Ascending aorta (tissue), 2 donors: ENCODE measurements at places on chromosomes 3 and 15. TPM values are rescaled to one million over a fixed set of nuclear protein-coding genes. Genes with fewer than 3 reads are reported as not detected.

Gene FETUB
- total RNA-seq = not detected

Gene KLF15
- total RNA-seq = 74.0 TPM

Gene SERPINI2
- total RNA-seq = not detected

DNA sequence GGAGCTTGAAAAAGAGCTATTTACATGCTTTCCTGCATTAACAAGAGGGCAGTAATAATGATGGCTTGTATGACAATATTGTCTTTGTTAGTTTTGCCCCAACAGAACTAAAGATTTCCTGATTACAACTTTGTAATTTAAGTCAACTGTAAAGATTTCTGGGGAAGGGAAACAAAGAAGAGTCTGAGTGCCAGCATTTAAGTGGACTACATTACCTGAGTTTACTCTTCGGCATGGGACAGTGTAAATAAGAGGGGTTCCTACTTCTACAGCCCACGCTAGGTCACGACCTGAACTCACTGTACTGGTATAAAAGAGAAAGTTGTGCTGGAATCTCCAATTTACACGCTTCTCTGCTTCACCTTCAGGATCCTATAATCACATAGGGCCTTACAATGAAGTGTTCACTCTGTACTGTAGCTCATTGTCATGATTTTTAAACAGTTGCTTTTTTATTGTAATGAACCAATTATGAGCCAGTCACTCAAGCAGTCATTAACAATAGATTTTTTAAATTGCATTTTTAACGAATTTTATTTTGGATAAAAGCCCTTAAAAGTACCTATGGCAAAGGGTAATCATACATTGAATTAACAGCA is 39.6 kb downstream of the DPH6 start:
- DNase-seq = no peak
